ENCODE measurements at places on chromosomes 1 and 21. TPM values are rescaled to one million over a fixed set of nuclear protein-coding genes. Genes with fewer than 3 reads are reported as not detected.

Gene FGR
- not detected for total RNA-seq

Gene SPATA46
- total RNA-seq = not detected

Gene MTMR11
- 15.4 TPM for total RNA-seq

Gene TMEM269
- 0.20 TPM for total RNA-seq

Gene BSND
- not detected for total RNA-seq

Gene PARS2
- 3.2 TPM for total RNA-seq

Gene ADGRB2
- 11.9 TPM for total RNA-seq

GRCh38 chr1:3524556-3525203, 70.2 kb downstream of the ARHGEF16 start:
- DNase-seq = no peak

- no peak for DNase-seq
Measured at GRCh38 chr21:32534113-32534512, 51.2 kb downstream of the TCP10L start.

DNA sequence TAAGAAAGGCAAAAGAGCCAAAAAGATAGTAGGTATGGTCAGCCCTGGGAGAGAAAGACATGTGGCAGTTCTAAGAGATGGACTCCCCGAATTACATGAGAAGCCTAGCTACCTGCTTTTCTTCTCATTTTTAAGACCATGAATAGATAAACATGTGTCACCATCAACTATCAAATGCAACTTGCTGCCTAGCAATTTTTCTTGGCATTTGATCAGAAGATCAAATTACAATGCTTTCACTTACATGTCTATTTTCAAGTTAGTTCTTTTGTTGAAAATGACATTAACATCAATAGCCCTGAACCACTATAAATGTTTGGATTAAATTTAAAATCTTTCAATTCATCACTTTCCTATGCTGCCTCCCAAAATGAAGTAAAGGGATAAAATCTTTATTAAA, 212.3 kb downstream of the HHIPL2 start:
- DNase-seq = no peak

- DNase-seq = no peak
Measured at GRCh38 chr1:223832637-223832943, 13.2 kb downstream of the TP53BP2 start.

GRCh38 chr1:17795836-17796645, 40.9 kb downstream of the ACTL8 start:
- no peak for DNase-seq

GRCh38 chr21:33339135-33339534, 14.4 kb downstream of the IFNAR1 start:
- DNase-seq = no peak

GRCh38 chr1:27671964-27672749, at the start of gene IFI6:
Gene IFI6 (minus strand): TSS chr1:27672192. CDS start chr1:27669314, 2,878 bp downstream.
- no peak for DNase-seq

GRCh38 chr1:222787729-222788128, 27.1 kb upstream of the DISP1 start:
- DNase-seq = no peak

DNA sequence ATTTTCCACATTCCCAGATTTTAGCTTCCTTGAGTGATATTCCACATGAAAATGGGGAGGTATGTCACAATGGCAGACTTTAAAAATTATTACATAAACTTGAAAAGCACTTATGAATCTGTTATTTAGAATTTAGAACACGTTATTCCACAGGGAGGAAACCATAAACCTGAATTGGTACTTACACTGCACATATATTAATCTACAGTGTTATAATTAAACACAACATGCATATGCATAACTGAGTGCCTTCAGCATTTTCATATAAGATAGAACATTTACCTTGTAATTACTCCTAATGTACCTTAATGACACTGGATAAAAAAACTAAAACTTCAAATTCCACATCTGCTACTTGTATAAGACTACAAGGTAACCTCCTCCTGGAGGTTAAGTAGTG, 9.8 kb downstream of the ARHGAP29 start:
- DNase-seq = no peak

DNA sequence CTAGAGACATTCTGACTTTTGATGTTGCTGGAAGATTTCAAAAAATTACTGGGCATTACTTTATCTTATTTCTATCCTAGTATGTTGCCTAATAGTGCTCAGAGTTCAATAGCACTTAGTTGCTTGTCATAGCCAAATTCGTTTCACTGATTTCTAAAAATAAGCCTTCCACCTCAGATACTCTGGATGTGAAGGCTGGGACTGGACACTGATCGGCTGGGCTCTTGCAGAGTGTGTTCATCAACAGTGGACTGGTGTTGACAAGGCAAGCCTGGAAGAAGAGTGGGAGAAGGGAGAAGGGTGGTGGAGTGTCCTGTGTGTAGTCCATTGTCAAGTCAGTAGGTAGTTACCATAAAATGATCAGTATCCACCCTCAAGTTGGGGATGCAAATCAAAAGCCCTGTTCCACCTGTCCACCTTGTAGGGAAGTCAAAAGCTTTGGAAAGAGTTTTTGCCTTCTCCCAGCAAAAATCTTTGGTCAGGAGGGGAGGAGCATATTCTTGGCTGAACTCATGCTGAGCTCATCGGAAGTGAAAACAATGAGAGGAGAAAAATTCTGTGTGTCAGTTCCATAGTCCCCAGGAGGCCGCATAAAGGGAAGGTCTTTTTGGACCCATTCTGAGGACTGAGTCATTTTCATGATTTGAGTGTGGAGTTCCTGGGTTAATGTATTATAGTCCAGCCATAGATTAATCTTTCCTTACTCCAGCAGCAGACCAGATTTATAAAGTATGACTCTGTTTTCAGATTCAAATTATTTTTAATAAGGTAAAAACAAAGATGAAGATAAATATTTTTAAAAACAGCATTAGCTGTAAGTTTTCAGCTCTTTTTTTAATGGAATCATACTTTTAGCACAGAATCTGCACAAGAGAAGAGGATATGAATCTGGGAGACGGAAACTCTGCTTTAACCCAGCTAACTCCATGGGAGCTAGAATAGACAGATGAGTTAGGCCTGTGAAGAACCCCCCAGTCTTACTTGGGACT, 99.5 kb upstream of the BMP8A start:
- DNase-seq = no peak

DNA sequence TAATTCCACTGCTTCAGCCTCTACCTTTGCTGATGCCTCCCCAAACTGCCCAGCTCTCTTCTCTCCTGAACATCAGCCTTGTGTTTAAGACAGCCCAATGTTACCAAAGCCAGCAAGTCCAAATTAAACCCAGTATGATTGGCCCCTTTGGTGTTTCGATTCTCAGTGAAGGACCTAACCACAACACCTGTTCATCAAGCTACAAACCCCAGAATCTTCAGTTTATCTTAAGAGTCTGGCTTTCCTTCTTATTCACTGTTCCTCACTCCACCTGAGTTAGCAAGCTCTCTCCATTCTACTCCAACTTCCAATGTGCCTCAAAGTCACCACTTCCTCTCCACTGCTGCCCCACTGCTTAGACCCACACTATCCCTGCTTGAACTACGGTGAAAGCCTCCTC, 25.5 kb upstream of the ITPKB start:
- no peak for DNase-seq

DNA sequence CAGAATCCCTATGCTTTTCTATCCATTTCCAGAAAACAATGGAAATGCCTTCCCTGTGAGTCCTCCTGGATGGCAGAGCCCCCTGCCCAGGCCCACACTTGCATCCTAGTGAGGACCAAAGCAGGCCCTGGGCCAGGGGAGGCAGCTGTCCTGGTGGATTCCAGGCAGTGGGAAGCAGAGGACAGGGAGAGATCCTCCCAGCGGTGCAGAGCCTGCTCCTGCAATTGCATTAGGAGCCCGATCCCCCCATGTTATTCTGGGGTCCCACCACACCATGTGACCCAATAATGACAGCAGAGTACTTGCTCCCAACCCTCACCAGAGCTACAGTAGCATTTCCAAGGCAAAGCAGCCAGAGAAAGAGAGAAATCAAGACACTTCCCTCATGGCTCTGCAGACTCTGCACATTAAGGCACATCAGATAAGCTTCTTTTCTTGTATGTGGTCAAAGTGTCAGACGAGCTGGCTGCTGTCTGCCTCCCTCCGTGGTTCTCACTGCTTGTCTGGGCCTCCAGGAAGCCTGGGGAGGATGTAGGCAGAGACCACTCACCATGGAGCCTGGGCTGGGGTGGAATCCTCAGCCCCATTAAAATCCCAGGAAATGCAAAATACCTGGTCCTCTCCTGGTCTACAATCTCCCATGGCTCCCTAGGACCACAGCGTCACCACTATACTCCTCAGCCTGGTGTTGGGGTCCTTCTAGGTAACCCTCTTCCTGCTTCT, 54.9 kb upstream of the RUNX3 start:
- DNase-seq = peak; percentile 54

GRCh38 chr1:177632923-177633615, 336.8 kb downstream of the SEC16B start:
- no peak for DNase-seq

GRCh38 chr1:108817016-108817415, 39.9 kb downstream of the AKNAD1 start:
- no peak for DNase-seq

- no peak for DNase-seq
Measured at GRCh38 chr1:84247425-84248220, 53.9 kb upstream of the SAMD13 start.

- DNase-seq = no peak
Measured at GRCh38 chr1:210222340-210223006, 10.1 kb upstream of the SERTAD4 start.

DNA sequence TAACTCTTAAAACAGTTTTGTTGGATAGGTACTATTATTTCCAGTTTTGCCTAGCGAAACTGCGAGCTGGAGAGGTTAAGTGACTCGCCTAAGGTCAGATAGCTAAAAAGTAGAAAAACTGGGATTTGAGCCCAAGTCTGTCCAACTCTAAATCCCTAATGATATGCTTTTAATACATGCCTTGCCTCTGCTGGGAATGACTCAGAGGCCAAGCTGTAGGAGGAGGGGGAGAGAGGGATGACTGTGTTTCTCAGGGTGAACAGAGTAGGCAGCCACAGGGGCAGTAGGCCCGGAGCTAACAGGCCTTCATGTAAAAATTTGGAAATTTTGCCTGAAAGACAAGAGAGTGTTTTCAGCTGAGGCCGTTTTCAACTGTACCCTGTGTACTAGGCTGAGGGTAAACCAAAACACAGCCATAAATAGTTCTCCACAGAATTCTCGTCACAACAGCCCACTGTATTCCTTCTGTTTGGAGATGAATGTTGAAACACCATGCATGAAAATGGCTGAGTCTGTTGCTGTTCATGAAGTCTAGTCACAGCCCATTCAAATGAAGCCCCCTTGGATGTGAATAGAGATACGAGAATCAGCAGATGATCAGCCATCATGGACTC, 107.5 kb upstream of the HOOK1 start:
- DNase-seq = no peak

GRCh38 chr1:114108751-114109255, 44.9 kb downstream of the SYT6 start:
- DNase-seq = no peak

- no peak for DNase-seq
Measured at GRCh38 chr1:84361796-84362195, 36.5 kb upstream of the DNASE2B start.

DNA sequence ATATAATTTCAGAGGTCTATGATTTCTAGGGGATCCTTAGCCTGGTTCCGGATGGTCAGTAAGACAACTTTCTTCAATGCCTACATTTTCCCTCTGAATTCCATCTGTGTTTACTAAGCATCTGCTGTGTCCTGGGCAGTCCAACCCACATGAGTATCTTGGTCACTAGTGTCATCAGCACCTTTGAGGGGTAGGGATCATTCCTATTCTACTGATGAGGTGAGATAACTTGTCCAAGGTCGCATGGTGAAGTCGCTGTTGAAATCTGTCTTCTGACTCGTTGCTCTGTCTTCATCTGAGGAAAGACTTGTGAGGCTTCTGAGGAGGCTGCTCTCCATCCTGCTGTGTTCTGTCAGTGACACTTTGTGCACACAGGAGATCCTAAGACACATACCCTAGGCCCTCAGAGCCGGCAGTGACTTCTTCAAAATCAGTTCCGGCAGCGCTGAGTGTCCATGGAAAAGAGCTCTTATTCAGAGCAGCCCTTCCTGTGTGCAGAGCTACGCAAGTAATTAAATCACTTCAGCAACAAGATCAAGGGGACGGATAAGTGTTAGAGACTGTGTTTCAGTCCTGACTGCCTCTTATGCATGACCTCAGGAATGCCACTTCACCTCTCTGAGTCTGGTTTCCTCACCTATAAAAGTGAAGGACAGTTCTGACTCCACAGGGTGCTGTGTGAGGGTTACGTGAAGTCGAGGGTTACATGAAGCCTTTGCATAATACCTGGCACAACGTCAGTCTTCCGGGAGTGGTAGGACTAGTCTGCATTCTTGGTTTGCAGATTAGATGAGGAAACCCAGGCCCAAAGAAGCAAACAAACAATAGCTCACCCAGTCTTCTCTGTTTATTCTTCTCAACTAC, 28.4 kb downstream of the AK2 start:
- DNase-seq = no peak

DNA sequence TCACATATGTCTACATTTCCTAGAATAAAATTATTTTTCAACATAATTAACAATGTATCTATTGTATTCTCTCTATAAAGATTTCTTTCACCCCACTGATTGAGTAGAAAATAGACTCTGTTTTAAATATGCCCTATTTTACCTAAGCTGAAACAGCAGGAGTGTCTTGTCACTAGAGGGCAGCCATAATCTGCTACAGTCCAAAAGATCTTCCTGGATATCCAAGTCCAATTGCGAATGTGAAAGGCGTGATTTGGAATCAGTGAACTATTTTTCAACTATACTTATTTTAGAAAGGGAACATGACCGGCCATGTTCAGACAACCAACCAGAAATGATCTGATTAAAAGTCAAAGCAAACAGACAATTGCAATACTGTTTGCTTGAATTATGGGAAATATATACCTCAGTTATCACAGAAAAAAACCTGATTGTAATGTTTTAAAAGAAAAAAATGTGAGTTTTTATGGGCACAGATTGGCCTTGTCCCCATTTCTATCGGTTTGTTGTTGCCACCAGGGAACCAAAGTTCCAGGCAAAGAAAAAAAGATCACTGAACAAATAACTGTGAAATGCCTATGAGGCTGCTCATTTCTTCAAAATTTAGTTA, 1211.0 kb upstream of the ADGRL4 start:
- no peak for DNase-seq

- no peak for DNase-seq
Measured at GRCh38 chr1:157955857-157956256, 37.6 kb upstream of the KIRREL1 start.

Data from chondrocyte (in vitro differentiated cells).